ENCODE measurements at places on chromosomes 4 and X.
A peak's percentile ranks its signal among the peaks of the same experiment; 100 is the strongest.

GRCh38 chr4:137530176-137530575, 2.1 kb downstream of the PCDH18 start:
- peak; percentile 91 for DNase-seq

GRCh38 chr4:67935888-67936287, 27.4 kb downstream of the TMPRSS11A start:
- DNase-seq = no peak

DNA sequence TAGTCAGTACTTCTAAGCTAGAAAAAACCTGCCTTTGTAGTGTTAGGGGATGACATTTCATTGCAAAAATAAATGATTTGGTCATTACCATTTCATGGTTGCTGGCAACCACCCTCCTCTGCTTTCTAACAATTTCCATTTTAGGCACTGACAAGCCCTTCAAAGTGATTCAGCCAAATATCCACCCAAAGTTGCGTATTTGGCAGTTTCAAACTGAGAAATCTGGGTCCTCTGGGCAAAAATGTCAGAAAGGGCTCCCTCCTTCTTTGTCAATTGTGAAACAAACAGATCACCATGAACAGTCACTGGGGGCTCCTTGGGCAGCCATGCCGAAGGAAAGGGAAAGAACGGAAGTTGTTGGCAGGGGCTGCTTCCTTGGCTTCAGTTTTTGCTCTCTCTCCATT, 33.0 kb downstream of the PLAC1 start:
- DNase-seq = peak; percentile 63

DNA sequence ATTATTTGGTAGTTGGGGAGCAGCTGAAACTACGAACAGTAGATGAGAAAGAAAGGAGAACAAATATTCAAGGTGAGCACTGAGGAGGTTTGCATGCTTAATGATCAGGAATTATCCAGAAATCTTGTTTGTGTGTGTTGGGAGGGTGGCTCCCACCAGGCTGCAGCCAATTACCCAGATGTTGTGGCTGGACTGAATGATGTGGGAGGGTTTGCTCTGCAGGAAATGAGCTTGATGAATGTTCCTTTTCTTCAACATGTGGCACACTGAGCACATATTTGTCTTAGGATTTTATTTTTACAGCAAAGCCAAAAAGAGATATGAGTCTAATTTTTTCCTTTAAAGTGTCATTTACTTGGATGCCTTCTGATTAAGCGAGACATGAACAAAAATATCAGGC, 48.3 kb upstream of the AMOT start:
- DNase-seq = no peak

GRCh38 chrX:41863343-41864203, 59.8 kb downstream of the CASK start:
- no peak for DNase-seq

DNA sequence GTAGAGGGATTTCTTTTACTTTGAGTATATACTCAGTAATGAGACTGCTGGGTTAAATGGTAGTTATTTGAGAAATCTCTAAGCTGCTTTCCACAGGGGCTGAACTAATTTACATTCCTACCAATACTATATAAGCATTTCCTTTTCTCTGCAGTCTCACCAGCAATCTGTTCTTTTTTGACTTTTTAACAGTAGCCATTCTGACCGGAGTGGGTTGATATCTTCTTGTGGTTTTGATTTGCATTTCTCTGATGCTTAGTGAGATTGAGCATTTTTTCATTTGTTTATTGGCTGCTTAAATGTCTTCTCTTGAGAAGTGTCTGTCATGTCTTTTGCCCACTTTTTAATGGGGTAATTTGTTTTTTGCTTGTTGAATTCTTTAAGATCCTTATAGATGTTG, 43.3 kb downstream of the SPCS3 start:
- no peak for DNase-seq

GRCh38 chrX:115399306-115399705, 109.8 kb downstream of the LUZP4 start:
- no peak for DNase-seq

DNA sequence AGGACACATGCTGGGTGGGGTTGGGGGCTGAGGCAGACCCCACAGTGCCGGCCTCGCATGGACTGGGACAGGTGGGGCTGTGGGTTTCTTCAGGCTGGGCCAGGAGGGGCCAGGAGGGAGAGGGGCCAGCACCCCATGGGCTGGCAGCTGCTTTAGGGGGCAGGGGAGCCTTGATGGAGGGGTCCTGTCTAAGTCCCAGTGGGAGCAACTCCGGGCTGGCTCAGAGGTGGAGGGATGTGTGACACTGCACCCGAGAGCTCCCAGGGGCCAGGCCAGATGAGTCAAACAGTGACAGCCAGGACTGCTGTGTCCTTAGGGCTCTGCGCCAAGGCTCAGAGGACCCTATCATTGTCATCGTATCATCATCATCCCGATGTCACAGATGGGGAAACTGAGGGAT, 4.4 kb upstream of the ABLIM2 start:
- no peak for DNase-seq

DNA sequence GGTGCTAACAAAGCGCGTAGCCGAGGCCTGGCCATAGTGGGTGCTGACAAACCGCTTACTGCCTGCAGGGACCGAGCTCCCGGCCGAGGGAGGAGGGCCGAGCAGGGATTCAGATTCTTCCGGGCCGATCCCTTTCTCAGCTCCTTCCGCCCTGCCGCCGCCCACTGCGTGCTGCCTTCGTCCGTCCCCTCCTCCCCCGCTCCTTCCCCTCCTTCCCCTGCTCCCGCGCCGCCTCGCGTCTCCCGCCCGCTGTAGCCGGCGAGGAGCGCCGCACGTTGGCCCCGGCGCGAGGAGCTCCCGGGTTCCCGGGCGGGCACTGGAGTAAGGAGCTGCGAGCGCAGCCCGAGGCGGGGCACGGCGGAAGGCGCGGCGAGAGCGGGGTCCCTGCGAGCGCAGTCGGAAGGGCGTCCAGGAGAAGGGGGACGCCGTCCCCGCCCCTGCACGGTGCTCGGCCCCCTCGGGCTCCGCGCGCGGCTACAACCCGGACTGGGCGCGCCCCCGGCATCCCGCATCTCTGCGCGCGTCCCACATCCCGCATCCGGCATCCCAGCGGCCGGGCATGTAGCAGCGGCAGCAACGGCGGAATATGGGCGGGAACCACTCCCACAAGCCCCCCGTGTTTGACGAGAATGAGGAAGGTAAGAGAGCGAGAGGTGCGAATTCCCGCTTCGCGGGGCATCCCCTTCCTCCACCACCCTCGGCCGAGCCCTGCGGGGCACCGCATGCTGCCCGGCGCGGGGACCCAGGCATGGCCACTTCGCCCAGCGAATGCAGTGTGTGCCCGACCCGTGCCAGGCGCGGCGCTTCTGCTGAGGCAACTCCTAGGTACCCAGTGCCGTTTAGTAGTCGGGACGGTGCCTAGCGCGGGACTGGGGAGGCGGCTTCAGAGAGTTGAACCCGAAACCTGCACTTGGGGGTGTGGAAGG, at the start of gene STK32B:
TSS of gene STK32B (plus strand) at position 203 of the 926 bp plus-strand sequence.
- DNase-seq = peak; percentile 85

- DNase-seq = peak; percentile 31
Observed at GRCh38 chr4:105126311-105127169, 20.1 kb upstream of the TET2 start.

- DNase-seq = no peak
Observed at GRCh38 chrX:39335513-39336235, 534.4 kb downstream of the MID1IP1 start.

GRCh38 chrX:11427453-11428071, 134.3 kb downstream of the AMELX start:
- no peak for DNase-seq

GRCh38 chrX:149487292-149487691, 17.8 kb downstream of the IDS start:
- no peak for DNase-seq

- DNase-seq = no peak
Observed at GRCh38 chrX:17735406-17735805, 1.9 kb upstream of the SCML1 start.

- DNase-seq = no peak
Observed at GRCh38 chrX:13996650-13997049, 33.0 kb downstream of the GEMIN8 start.

DNA sequence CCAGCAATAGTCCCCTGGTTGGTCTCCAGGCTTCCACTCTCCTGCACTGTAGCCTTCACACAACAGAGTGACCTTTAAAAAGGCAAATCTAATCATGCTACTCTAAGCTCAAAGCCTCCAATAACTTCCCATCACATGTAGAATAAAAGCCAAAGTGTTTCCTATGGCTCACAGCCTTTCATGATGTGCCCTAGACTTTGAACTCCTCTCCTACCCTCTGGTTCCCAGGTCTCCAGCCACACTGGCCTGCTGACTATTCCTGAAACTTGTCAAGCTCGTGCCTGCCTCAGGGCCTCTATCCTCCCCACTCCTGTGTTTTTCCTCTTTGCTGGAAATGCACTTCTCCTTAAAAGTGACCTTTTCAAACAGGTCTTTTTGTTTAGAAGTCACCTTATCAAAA, 3.1 kb downstream of the MANBA start:
- DNase-seq = no peak

GRCh38 chrX:23390979-23391378, 56.3 kb downstream of the PTCHD1 start:
- DNase-seq = no peak

- no peak for DNase-seq
Observed at GRCh38 chr4:1627417-1628313, 56.4 kb downstream of the FAM53A start.

DNA sequence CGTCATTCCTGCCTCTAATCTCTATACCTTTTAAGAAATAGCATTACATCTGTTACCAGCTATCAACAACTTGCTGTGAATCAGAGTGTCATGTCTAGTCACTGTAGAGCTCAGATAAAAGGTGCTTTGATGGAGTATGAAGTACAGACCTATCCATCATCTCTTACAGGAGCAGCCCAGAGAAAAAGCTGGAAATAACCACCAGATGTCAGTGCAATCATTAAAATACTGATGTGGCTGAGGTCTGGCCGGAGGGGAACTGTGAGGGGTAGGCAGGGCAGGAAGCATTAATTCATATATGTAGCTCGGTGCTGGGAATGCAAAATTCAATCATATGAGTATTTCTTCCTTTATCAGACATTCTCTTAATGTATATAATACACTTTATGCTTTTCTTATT, 100.6 kb downstream of the AKAP4 start:
- no peak for DNase-seq

DNA sequence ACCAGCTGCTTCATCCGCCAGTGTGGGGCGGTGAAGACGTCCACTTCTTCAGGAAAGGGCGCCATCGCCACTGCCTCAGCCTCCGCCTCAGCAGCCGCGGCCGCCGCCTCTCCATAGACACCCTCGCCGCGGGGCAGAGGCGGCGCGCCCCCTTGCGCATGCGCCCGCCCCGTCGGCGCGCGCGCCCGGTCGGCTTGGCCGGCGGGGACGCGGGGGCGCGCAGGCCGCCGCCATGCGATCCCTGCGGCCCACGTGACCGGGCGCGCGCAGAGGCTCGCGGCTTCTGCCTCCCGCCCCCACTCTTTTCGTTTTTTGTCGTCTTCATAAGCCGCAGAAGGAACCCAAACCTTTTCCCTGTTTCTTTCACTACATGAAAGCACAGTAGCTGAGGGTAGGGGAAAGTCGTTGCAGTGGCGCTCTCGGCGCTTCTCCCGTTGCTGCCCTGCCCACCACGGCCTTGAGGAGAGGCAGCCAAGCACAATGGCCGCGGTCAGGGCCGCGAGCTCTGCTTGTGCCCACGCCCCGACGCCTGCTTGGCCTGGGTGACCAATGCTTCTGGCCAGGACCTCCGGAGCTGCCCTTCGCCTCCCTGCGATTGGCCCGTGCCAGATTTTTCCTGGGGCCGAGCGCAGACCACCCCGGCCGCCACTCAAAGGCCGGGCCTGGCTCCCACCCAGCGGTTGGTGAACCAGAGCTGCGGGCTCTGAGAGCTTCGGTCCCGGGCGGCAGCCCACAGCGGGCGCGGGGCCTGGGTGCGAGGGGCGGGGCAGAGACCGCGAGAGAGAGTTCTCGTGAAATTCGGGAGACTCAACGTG, at the start of gene FBXL5:
TSS of gene FBXL5 (minus strand) at position 135 of the 815 bp plus-strand sequence. CDS start at position 65, 70 bp downstream.
- DNase-seq = peak; percentile 87

DNA sequence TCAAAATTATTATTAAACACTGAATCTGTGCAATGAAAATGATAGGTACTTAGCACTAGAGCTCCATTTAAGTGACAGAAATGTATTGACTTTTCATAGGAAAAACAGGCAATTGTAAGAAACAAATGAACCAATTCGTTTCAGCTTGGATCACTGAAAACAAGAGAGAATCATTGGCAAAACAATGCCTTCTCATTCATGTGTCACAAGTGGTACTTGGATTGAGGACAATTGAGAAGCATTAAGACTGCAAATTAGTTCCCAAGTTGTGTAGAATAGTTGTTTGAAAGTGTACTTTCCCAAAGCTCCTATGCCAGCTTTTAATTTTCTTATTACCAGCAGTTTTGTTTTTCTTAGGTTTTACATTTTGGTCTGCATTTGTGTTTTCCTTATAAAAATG, 20.6 kb downstream of the CNKSR2 start:
- no peak for DNase-seq

DNA sequence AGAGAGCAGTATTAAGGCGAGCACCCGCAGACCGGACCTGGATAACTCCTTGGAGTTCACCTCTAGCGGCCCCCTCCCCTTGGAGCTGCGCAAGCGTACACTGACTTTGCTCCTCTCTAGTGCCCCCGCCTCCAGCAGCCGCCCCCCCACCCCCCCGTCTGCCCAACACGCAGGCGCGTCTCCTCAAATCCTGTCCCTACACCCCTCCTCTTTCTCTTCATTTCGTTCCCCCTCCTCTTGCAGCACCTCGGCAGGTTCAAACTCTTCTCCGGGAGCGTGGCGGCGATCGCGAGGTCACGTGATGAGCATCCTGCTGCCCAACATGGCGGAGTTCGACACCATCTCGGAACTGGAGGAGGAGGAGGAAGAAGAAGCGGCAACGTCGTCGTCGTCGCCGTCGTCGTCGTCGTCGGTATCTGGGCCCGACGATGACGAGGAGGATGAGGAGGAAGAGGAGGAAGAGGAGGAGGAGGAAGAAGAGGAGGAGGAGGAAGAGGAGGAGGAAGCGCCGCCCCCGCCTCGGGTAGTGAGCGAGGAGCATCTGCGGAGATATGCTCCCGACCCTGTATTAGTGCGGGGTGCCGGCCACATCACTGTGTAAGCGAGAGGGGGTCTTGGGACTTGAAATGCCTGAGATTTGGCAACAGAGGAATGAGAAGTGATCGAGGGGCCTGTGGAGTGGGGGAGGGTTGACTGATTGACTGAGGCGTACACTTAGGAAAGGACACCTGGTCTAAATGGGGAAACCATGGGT, at the start of gene CHIC1:
TSS of gene CHIC1 (plus strand) at position 214 of the 754 bp plus-strand sequence. CDS start at position 302, 88 bp downstream.
- DNase-seq = peak; percentile 55

- DNase-seq = no peak
Observed at GRCh38 chr4:69116645-69117321, 20.5 kb downstream of the UGT2B7 start.

DNA sequence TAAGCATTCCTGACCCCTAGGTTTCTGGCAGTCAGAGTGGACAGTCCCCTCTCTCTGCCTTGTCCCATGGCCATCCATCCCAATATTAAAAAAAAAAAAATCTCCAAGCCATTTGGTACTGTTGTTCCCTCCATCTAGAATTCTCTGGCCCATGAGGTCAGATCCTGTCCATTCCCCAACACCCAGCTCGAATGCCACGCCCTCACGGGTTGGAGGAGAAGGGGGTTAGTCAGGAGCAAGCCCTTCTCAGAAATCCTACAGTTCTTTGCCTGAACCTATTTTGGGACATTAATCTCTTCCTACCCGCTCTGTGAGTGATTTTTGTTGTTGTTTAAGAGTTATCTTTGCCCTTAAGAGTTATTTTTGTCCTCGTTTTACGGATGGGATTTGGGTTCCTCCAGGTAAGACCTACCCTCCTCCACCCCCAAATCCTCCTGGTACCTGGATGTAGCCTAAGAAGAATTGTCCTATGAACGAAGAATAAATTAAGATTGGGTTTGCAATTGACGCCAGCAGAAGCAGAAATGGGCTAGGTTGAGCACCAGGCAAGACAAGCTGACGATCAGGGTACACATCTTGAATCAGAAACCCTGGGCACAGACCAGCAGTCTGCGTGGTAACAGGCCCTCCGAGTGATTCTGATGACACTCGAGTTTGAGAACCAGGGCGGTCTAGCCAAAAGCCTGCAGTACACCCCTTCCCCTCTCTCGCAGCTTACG, 977 bp downstream of the RNF175 start:
- no peak for DNase-seq
